ENCODE measurements at places on chromosomes 12 and 14.

DNA sequence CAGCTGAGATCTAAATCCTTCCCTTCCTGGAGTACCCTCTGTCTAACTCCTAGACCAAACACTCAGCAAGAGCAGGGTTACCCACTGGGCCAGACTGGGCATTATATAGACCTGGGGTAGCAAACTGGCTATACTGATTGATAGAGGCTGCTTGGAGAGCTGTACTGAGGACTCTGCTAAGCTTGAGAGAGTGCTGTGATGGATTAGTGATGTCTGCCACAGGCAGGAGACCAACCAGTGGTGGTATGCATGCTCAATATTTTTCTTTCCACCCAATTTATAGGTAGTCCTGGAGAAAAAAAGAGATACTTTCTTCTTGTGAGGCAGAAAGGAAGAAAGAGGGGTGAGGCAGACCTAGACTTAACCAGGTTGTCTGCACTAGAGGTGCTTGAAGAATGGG, 33.3 kb downstream of the DTX1 start:
- no peak for DNase-seq

DNA sequence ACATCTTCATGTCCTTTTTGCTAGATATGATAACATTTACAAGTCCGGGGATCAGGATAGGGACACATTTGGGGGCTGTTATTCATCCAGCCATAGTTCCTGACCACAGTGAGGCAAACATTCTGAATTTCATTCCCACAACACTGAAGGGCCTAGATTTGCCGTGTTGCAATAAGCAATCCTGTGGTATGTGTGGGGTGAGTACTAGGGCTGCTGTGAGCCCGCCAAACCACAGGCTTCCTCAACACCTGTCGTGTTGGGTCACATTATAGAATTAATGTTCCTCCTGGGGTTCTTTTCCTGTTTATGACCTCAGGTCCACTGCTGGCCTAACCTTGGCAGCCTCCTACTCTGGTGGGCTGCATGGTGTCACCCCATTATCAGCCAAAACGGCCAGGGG, 119.2 kb downstream of the TBC1D30 start:
- DNase-seq = no peak

DNA sequence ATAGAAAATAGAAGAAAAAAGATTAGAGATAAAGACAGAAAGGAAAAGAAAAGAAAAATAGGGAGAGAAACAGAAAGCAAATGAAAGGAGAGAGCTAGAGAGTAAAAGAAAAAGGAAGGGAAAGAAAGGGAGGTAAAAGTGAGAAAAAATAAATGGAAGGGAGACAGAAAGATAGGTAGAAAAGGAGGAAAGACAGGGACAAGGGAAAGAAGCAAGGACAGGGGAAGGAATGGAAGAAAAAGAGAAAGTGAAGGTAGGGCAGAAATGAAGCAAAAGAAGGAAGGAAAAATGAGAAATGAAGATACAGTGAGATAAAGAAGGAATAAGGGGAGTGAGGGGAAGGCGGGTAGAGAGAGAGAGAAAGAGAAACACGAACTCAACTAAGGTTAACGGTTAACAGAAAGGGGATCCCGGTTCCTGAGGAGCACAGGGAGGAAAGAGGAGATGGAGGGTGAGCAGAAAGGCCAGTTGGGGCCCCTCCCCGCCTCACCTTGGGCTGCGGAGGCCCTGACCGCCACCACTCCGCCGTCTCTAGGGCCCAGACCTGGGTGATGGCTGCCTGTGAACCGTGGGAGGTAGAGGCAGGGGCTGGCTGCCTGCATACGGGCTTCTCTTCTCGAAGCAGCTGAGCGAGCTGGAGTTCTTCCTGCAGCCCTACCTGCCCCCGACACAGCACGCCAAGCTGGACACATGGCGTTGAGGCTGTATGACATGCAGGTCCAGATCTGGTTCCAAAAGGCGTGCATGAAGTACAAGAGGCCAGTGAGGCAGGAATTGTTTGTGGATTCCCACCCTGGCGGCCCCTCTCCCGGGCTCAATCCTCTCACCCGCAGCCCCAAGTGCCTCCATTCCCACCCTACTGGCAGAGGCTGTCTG, 59.5 kb downstream of the SMUG1 start:
- no peak for DNase-seq

DNA sequence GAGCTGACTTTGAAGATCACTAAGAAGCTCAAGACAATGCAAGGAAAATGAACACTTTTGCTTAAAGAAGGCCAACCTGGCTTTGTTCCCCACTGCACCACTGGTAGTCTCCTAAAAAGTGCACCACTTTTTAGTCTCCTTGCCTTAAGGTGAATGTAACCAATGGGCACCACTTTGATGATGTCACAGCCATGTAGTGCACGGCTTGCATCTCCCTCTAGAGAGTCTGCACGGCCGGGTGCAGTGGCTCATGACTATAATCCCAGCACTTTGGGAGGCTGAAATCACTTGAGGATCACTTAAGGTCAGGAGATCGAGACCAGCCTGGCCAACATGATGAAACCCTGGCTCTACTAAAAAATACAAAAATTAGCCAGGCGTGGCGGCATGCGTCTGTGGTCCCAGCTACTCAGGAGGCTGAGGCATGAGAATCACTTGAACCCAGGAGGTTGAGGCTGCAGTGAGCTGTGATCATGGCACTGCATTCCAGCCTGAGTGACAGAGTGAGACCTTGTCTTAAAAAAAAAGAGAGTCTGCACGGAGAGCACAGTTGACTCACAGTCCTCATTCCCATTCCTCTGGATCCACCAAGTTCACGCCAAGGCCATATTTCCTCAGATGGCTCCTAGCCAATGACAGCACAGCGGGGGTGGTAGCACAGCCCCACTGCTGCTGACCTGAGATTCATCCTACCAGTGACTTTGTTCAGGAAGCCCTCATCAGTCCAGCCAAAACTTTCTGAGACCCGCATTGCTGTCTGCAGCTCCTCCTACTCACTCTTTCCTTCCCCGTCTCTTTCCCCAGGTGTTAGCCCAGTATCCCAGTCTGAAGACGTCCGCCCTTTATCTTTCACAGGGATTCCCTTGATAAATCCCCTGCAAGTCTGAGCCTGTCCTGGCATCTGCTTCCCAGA, 16.5 kb upstream of the IFT81 start:
- DNase-seq = no peak

- no peak for DNase-seq
Measured at GRCh38 chr14:104957146-104958113, 20.7 kb downstream of the AHNAK2 start.
